ENCODE measurements at places on chromosomes 7 and 10. TPM values are rescaled to one million over a fixed set of nuclear protein-coding genes. Genes with fewer than 3 reads are reported as not detected.

The CUBN gene
- 2.0 TPM for total RNA-seq

The ZNF488 gene
- total RNA-seq = not detected

The HMX3 gene
- not detected for total RNA-seq

The PDE6C gene
- not detected for total RNA-seq

The LCOR gene
- total RNA-seq = 14.8 TPM

The C10orf95 gene
- not detected for total RNA-seq

The OIT3 gene
- total RNA-seq = 0.07 TPM

The GATA3 gene
- 0.25 TPM for total RNA-seq

The LLCFC1 gene
- not detected for total RNA-seq

- DNase-seq = no peak
Observed at GRCh38 chr10:115214829-115215228, 121.7 kb downstream of the ATRNL1 start.

- DNase-seq = no peak
Observed at GRCh38 chr10:42640610-42641229, 2.4 kb upstream of the ZNF33B start.

GRCh38 chr10:127830414-127830813 lies 62.3 kb downstream of the CLRN3 start:
- DNase-seq = no peak

GRCh38 chr7:158408318-158408920 lies 179.2 kb downstream of the PTPRN2 start:
- no peak for DNase-seq

DNA sequence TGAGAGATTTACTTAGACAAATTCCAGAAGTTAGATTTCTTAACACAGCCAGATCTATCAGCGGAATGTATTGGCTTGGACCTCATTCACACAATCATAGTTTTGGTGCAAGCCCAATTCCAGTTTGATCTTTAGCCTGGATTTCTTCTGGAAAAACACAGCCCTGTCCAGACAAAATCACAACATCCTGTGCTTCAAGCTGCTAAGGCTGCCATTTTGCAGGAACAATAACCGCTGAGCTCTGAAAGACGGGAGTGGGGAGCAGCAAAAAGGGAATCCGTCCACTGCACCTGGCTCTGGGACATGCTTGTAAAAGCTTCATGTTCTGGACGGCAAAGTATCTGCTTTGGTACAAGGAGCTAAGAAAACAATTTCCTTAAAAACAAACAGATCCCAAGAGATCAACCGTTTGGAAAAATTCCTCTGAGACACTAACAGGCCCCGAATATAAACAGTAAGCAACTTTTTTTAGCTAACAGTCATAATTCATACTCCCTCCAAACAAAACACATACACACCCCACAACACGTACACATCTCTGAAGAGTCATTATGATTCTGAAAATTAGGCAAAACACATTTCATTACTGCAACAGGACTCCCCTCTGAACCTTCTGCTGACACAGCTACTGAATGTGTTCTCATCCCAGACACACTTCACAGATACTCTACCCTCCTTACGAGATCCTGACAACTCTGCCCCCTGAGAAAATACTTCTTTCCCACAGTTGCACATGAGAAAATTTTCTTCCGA lies 32.4 kb downstream of the ITIH5 start:
- no peak for DNase-seq

GRCh38 chr10:124997771-124998623 lies 56.1 kb downstream of the ZRANB1 start:
- DNase-seq = no peak

DNA sequence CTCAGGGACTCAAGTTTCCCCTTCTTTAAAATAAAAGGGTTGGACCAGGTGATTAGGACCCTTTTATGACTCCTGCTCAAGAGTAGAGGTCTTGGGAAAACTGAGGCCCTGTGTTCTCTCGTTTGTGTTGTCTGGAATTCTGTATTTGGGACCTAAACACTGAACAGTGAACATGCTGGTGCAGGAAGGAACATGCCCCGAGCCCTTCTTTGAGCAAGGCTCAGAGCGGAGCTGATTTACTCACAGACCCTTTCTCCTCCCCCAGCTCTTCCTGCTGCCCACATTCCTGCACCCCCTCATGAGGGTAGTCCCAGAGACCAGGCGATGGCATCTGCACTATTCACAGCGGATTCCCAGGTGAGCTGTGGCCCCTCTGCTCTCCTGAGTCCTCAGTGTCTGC lies 14.2 kb downstream of the ZKSCAN1 start:
- no peak for DNase-seq

DNA sequence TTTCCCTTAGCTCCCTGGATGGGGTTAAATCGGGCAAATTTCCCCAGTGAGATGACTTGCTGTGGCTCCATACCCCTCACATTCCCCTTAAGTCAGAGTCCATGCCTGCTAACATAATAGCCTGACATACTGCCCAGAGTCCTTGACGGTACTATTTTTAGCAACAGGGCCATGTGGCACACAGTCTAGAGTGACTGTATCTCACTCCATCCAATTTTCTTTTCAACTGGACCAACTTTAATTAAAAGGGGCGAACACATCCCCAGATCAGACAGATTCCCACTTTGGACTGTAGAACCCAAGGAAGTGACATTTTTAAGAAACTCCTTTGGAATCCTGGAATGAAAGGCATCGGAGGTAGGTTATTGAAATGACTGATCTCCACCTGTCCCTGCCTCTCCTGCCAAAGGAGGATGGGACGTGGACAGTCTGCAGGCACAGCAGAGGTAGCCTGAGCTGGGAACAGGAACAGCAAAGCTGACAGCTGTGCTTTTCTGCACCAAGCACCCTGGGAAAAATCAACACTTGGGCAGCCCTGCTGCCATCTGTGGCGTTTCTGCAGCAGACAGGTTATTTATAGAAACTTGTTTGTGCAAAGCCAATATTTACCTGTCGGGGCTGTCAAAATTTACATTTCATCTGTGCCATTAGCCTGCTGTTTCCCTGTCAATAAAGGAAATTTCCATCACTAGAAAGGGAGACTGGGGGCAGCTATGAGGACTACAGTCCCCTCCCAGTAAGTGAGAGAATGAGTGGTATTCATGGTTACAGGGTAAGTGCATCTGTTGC lies 221.5 kb upstream of the AOAH start:
- no peak for DNase-seq

DNA sequence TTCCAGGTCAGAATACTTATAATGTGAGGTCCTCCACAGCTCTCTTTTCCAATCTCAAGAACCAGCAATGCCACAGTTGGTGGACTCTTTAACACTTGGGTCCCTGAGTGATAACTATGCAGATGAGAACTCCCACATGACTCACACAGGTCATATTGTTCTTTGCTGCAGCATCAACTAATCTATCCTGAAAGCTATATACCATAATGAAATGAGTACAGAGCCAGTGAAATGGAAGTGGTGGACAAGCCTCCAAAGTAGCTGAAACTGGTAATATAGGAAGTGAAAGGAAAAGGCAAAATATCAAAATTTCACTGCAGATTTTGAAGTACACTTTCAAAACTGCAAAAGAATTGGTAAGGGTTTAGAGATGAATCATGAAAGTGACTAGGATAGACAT lies 45.6 kb downstream of the SORCS1 start:
- DNase-seq = no peak

GRCh38 chr10:3980660-3981059 lies 195.7 kb upstream of the KLF6 start:
- no peak for DNase-seq

DNA sequence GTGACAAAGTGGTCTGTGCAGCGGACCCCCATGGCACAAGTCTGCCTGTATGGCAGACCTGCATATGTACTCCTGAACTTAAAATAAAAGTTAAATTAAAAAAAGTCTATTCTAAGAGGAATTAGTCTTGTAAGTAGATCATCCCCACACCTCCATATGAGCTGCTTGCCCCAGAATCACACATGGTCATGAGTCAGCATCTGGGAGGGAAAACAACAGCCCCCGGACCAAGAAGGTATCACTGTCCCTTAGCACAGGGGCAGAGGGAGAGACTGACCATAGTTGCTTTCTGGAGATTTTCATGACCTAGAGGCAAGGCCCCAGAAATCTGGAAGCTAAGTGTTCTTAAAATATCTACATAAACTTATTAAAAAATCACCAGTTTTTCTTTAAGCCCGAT lies 86.6 kb upstream of the PDK4 start:
- DNase-seq = no peak

DNA sequence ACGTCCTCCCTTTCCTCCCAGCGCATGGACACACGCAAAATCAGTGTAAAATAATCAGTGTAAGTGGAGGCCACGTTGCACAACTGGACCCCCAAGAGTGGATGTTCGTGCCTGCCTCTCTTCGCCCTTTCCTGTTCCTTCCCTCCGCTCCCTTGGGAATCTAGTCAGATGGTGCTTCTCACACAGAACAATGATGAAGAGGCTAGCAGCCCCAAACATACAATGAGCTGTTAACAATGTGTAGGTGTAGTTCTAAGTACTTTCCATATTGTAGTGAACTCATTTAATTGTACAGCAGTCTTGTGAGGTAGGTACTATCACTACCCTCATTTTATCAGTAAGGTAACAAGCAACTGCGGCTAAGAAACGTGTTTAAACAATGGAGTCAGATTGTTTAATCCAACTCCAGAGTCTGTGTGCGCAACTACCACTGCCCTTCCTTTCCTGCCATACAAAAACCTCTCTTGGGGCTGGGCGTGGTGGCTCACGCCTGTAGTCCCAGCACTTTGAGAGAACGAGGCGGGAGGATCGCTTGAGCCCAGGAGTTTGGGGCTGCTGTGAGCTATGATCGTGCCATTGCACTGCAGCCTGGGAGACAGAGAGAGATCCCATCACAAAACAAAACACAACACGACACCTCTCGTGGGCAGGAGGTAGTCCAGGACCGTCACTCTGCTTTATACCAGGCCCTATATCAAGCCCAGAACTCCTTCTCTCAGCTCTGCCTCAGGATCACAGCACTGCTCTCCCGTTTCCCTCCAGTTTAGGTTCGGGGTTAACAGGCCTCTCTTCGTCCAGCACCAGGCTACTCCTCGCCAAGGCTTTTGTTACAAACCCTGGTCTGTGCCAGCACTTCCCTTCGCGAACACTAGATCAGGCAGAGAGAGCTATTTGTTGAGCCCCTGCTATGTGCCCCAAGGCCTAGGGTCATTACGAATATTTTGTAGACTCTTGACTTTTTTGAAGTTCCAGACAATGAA lies 1.1 kb downstream of the FKBP9 start:
- DNase-seq = no peak

DNA sequence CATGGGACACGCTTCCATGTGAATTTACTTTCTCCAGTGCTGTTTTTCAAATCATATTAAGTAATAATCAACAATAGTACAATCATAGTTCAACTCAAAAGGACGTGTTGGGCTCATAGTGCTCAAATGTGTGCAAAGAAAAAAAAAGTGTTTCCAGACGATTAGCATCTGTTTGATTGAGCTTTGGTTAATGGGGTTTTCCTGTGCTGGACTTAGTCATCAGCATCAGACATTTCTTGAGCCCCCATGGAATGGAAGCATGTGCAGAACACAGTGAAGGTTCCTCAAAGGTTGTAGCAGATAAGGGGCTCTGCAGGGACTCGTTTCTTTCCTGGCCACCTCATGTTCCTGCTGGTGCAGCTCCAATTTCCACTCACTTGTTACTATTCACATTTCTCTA lies 233.9 kb downstream of the PAXIP1 start:
- DNase-seq = no peak

GRCh38 chr10:30868611-30869010 lies 163.1 kb downstream of the ZNF438 start:
- DNase-seq = no peak

GRCh38 chr7:78873117-78873516 lies 580.4 kb downstream of the MAGI2 start:
- no peak for DNase-seq

GRCh38 chr7:2331707-2332106 lies 17.5 kb upstream of the SNX8 start:
- DNase-seq = no peak

GRCh38 chr7:2639181-2639681 lies 7.4 kb downstream of the TTYH3 start:
- DNase-seq = no peak

GRCh38 chr7:71210220-71210619 lies 78.3 kb downstream of the GALNT17 start:
- no peak for DNase-seq

DNA sequence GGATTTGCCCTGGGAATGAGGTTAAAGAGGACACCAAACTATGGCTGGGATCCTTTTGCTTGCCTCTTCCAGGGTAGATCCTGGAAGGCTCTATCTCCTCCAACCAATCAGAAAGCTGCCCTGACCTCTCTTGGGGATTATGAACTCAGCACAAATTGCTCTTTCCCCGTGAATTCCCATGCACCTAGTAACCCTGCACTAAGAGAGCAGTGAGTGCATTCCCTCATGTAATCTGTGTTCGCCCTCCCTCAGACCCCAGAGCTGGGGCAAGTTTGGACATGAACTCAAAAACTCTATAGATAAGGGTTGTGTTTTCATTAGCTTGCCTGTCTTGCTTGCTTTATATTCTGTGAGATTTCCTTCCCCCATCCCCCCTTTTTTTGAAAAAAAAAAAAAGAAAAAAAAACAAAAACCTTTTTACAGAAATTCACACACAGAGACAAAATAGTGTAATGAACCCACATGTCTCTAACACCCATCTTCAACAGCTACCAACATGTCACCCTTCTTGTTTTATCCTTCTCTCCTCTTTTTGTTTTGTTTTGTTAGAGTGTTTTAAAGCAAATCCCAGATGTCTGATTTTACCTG lies 225.5 kb upstream of the TCF7L2 start:
- DNase-seq = no peak

DNA sequence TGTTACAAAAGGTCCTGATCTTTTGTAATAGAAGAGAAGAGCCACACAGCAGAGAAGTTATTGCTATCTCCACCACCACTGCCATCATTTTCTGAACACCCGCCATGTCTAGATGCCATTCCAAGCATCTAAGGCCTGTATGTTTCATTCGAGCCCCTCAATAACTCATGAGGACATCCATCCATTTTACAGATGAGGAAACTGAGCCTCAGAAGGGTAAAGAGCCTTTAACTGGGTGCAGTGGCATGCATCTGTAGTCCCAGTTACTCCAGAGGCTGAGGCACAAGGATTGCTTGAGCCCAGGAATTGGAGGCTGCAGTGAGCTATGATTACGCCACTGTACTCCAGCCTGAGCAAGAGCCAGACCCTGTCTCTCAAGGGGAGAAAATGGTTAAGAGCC lies 39.3 kb downstream of the UBE2H start:
- DNase-seq = no peak

DNA sequence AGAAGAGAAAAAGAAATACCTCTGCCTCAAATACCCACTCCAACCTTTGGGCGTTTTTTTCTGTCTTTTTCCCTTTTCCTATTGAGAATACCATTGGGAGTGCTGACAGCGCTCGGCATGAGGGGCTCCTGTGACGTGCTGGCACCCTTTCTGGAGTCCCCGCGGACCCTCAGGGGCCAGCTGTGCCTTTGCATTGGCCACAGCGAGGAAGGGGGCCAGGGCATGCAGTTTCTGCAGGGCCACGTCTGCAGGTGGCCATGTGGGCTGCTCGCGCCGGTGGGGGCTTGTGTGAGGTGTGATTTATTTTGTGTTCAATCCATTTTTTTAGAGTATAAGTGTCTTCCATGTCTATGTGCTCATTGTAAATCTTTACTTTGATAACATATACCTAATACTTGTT lies 57.4 kb downstream of the INPP5A start:
- DNase-seq = no peak

DNA sequence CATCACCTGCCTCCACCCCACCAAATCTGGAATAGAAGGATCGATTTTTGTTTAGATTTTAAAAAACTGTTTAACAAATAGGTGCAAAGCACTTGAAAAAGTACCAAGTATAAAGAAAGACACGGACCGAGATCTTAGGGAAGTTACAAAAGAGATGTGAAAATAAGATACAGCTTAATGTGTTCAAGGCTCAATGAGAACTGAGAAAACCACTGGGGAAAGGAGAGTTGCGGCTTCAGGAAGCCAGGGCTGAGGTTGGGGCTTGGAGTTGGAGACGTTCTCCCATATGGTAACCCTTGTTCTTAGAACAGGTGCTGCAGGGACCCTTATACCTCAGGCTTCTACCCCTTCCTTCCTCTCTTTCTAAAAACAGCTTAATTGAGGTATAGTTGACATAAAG lies 140.2 kb downstream of the FANK1 start:
- no peak for DNase-seq
